Ovary (tissue), 10 donors: ENCODE measurements at places on chromosomes 6 and 20. TPM values are rescaled to one million over a fixed set of nuclear protein-coding genes. Genes with fewer than 3 reads are reported as not detected.

GRCh38 chr6:134549854-134550253 lies 231.9 kb upstream of the SGK1 start:
- H3K27ac ChIP-seq, result no peak overlapping the region
- H3K27me3 ChIP-seq, result no peaks in the 10 kb centered on the region
- H3K4me3 ChIP-seq, result no peak overlapping the region
- DNase-seq, result no peak

- H3K4me1 ChIP-seq, result peaks cover 5% of the 10 kb centered on the region
- no peaks in the 10 kb centered on the region for H3K36me3 ChIP-seq
- no peak overlapping the region for H3K27ac ChIP-seq
- no peak for DNase-seq
- H3K4me3 ChIP-seq, result no peak overlapping the region
Measured at GRCh38 chr6:47789553-47789952, 7.7 kb downstream of the OPN5 start.

DNA sequence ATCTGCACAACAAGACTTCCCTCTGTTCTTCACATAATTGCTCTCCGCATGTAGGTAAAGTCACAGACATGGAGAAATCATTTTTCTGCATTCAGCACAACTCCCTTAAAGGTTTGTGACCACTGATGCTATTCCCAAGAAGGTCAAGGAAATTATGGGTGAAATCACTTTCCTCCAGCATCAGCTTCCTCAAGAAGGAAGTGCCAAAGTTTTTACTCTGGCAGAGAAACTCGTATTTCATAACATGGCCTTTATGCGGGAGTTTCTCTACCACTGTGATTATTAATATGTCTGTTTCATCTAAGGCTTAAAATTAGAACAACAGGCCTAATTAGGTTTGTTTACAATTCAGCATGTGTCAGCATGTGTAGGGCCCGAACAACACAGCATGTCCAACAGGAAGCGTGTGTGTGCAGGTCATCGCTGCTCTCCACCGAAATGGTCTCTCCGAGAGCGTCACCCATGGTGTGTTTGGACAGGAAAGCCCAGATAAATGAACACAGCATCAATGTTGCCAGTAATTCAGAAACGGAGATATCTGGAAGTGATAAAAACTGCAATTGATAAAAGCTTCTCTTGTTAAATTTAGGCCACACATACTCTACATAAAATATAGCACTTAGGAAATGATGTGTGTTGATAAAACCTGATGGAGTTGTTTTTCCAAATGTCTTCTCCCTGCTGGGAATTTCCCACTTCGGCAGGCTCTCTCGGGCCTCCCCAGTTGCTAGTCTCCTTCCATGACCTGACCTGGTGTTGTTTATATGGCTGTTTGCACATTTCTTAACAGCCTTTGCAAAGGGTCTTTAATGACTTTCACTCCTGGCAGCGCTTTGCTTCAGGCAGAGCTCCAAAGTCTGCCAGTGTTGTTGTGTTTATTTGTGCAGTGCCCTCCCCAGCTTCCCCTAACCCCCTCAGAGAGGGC lies 265.1 kb upstream of the CEP162 start:
- H3K36me3 ChIP-seq, result no peaks in the 10 kb centered on the region
- no peak for DNase-seq
- H3K4me1 ChIP-seq, result no peaks in the 10 kb centered on the region
- no peaks in the 10 kb centered on the region for H3K27me3 ChIP-seq

LY6G6C gene
- not detected for total RNA-seq
